GM04503 (cell line): ENCODE measurements at places on chromosomes 11 and 22.

DNA sequence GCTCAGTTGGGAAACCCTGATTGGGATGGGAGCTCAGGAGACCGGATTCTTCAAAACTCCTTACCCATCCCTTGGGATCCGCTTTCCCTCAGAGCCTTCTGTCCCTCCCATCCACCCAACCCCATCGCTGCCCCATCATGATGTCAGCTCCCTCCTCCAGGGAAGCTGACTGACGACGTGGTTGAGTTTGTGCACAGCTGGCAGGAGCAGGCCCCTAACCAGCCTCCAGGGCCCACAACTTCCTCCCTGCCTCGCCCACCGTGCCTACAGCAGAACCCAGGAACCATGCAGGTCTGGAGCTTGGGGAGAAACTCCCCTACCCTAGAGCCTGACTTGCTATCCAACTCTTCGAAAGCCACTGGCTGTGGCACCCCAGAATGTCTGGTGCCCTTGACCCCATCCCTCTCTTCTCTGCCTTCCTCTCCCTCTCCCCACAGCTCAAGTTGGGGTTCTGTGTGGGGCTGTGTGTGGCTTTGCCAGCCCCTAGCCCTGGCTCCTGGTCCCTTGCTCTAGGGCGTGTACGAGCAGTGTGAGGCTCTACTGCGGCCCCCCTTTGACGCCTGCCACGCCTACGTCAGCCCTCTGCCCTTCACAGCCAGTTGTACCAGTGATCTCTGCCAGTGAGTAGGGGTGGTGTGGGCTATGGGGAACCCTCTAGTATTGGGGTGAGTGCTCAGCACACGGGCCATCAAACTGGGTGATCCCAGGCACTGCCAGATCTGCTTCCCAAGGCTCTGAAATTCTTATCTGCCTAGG is 11.1 kb downstream of the OTOG start:
- no peak for DNase-seq

- DNase-seq = no peak
Observed at GRCh38 chr22:49112176-49112575, 715.5 kb downstream of the BRD1 start.

- DNase-seq = no peak
Observed at GRCh38 chr11:31711137-31711536, 100.0 kb downstream of the PAX6 start.

DNA sequence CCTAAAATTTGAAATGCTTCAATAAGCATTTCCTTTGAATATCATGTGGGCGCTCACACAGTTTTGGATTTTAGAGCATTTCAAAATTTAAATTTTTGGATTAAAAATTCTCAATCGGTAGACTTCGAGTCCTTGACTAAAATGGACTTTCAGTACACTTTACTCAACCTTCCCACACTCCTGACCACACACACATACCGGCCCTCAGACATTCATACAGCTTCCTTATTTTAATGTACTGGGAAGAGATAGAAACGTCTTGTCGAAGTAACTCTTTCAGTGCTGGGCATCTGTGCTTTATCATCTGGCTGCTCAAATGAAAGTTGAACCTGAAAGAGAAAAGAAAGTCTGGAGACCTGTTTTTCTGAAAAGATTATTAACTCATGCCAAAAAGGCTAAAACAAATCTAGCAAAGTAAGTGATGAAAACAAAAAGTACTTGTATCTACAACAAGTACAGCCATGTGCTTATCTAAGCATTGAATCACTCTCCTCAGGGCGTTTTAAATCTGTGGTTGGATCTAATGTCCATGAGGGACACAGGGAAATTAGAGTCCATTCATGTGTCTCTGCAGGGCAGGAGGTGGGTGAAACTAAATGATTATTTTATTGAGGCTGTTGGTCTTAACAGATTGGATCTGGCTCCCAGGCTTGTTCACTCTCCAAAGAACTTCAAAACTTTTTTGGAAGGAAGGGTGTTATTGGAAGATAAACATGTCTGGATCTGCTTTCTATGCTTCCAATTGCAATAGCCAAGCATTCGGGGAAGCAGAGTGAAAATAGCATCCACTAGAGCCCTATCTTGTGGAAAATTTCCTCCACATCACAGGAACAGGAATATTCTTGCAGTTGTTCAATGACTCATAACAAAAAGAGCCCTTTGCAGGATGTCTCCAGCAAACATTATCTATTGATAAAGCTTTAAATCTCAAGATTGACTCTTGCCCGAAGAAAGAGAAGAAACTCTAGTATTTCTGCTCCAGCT is 47.0 kb downstream of the CARD18 start:
- DNase-seq = no peak

DNA sequence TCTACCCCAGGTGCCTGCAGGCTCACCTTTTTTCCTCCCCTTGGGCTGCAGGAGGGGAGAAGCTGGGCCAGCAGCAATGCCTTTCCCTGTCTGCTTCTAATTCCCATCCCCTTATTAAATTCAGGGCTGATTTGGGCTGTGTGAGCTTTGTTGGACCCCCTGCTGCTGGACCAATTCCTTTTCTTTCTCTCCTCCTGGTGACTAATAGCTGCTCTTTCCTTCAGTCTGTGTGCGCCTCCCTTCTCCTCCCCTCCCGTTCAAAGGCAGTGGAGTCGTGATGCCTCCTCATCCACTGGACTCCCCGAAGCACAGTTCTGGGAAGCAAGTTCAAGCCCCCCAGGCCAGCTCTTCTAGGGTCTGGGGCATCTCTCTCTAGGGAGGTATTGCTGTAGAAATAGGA is 567.9 kb upstream of the CADM1 start:
- no peak for DNase-seq

GRCh38 chr11:12483604-12484003 is 106.2 kb downstream of the PARVA start:
- DNase-seq = no peak

DNA sequence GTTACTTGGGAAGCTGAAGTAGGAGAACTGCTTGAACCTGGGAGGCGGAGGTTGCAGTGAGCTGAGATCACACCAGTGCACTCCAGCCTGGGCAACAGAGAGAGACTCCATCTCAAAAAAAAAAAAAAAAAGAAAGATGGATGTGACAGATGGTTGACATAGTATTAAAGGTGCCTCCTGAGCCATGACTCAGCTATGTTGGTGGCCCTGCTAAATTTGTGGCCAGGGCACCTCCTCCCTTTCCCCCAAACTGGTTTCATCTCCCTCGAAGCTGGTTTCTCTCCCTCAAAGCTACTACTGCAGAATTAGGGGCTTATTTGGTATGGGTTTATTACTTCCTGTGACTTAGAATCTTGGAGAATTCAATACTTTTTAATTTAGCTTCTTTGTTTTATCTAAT is 31.5 kb downstream of the SDHD start:
- DNase-seq = no peak

DNA sequence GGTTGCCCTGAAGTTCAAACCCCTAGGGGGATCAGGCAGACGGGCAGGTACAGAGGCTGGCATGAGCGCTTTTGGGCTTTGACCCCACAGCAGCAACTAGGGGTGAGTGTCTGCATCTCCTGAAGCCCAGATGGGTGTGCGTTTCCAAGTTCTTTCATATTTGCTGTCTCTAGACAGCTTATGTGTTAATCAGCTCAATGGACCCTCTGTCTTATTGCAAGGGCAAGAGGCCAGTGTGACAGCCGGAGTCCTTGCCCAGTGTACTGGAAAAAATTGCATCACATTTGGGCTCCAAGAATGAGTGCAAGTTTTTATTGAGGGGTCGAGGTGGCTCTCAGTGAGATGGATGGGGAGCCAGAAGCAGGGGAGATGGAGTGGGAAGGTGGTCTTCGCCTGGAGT is 1863.7 kb upstream of the RAG2 start:
- no peak for DNase-seq

GRCh38 chr11:8080674-8081590 is at the start of gene TUB:
TSS of gene TUB (plus strand) at chr11:8081211. CDS start at chr11:8081511, 300 bp downstream.
- DNase-seq = no peak

DNA sequence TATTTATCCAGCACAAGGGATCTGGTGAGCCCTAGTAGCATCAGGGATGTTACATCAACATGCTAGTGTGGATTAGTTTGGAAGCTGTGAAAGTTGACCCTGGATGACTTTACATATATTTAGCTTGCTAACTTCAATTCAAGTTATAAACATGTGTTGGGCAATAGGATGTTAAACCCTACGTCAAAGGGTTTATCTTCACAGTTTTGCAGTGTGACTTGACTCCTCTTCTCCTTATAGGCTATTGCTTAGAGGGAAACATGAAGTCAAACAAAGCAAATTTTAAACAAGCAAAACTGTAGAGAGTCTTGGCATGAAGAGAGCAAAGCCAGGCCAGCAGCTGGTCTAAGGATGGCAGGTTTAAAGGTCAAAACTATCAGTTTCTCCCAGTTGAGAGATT is 11.3 kb upstream of the CTSC start:
- no peak for DNase-seq

- no peak for DNase-seq
Observed at GRCh38 chr11:104704888-104705287, 193.4 kb downstream of the CASP12 start.
